ENCODE measurements at places on chromosomes 5 and 9. TPM values are rescaled to one million over a fixed set of nuclear protein-coding genes. Genes with fewer than 3 reads are reported as not detected.

ZNF462 gene
- 8.9 TPM for total RNA-seq

SPINK6 gene
- total RNA-seq = not detected

CDH6 gene
- total RNA-seq = 0.78 TPM

LHX2 gene
- not detected for total RNA-seq

MYOZ3 gene
- 0.26 TPM for total RNA-seq

DNA sequence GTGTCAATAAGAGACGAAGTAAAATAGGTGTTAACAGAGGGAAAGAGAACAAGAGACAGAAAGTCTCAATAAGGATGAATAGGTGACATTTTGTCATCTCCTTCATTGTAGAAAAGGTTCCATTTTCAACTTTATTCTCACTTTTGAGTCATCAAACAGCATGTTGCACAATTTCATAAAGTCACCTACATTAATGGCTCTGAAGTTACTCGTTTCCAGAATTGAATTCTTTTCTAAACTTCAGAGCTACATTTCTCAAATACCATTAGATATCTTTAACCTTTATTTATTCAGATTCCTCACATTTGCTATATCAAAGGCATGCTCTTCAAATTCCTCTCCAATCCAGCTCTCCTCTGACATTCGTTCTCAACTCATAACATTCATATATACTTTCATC, 13.1 kb downstream of the ADAMTS6 start:
- H3K4me3 ChIP-seq = no peak overlapping the region
- H3K4me1 ChIP-seq = no peaks in the 10 kb centered on the region
- no peaks in the 10 kb centered on the region for H3K27me3 ChIP-seq
- DNase-seq = no peak

CCNO gene
- 7.3 TPM for total RNA-seq

RANBP17 gene
- total RNA-seq = 6.6 TPM

GRCh38 chr5:140628711-140629110, 4.3 kb downstream of the CD14 start:
- H3K36me3 ChIP-seq = no peaks in the 10 kb centered on the region
- H3K4me1 ChIP-seq = peaks cover 21% of the 10 kb centered on the region
- no peak overlapping the region for H3K4me3 ChIP-seq
- H3K27ac ChIP-seq = no peak overlapping the region
- no peak for DNase-seq
- no peaks in the 10 kb centered on the region for H3K27me3 ChIP-seq

- no peak overlapping the region for H3K27ac ChIP-seq
- no peaks in the 10 kb centered on the region for H3K27me3 ChIP-seq
- H3K4me3 ChIP-seq = no peak overlapping the region
- no peak for DNase-seq
- peaks cover 20% of the 10 kb centered on the region for H3K4me1 ChIP-seq
- H3K36me3 ChIP-seq = no peaks in the 10 kb centered on the region
These were observed 192.1 kb downstream of the ERCC6L2 start for GRCh38 chr9:96067600-96067999.

ECPAS gene
- total RNA-seq = 35.3 TPM

AGPAT2 gene
- 94.2 TPM for total RNA-seq

GRCh38 chr5:72101828-72102227, 5.4 kb upstream of the MAP1B start:
- no peaks in the 10 kb centered on the region for H3K36me3 ChIP-seq
- H3K27ac ChIP-seq = no peak overlapping the region
- H3K27me3 ChIP-seq = no peaks in the 10 kb centered on the region
- H3K4me1 ChIP-seq = peaks cover 2% of the 10 kb centered on the region

- H3K4me3 ChIP-seq = no peak overlapping the region
- no peaks in the 10 kb centered on the region for H3K4me1 ChIP-seq
- DNase-seq = no peak
These were observed 128.2 kb upstream of the NFIB start for GRCh38 chr9:14441976-14442651.

TTLL11 gene
- 16.8 TPM for total RNA-seq

DNA sequence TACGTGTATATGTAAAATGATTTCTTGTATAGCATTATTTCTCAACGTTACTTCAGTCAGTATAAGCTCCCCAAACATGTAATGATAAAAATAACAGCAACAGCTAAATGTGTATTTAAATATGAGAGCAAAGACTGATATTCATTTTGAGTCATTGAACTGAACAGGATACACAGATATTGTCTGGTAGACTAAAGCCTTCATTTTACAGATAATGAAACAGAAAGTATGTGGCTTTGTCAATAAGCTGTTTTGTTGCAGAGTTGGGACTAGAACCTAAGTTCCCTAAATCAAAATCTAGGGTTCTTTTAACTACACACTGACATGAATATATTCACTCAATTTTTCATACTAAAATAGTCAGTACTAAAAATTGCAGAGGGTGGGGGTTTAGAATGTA, 80.4 kb upstream of the MARCHF11 start:
- no peaks in the 10 kb centered on the region for H3K36me3 ChIP-seq
- no peak overlapping the region for H3K27ac ChIP-seq

GRCh38 chr9:109253637-109254284, 67.1 kb downstream of the EPB41L4B start:
- no peaks in the 10 kb centered on the region for H3K27me3 ChIP-seq
- no peaks in the 10 kb centered on the region for H3K36me3 ChIP-seq
- peak; percentile 62 for DNase-seq
- peaks cover 70% of the 10 kb centered on the region for H3K4me1 ChIP-seq
- no peak overlapping the region for H3K4me3 ChIP-seq

Measured in body of pancreas (tissue), 4 donors.